Keratinocyte (primary cell): ENCODE measurements at places on chromosomes 12 and 14.

- no peak for DNase-seq
These were observed 70.1 kb upstream of the STRN3 start for GRCh38 chr14:31096255-31096654.

DNA sequence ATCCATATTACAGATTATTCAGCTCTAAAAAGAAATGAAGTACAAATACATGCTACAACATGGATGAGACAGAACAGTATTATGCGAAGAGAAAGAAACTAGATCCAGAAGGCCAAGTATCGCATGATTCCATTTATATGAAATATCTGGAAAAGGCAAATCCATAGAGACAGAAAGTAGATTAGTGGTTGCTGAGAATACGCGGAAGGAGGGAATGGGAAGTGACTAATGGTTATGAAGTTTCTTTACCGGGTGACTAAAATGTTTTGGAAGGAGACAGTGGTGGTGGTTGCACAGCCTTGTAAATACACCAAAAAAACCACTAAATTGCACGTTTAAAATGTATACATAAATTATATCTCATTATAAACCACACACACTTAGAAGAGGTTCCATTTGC lies 12.5 kb downstream of the PRDM4 start:
- DNase-seq: no peak

DNA sequence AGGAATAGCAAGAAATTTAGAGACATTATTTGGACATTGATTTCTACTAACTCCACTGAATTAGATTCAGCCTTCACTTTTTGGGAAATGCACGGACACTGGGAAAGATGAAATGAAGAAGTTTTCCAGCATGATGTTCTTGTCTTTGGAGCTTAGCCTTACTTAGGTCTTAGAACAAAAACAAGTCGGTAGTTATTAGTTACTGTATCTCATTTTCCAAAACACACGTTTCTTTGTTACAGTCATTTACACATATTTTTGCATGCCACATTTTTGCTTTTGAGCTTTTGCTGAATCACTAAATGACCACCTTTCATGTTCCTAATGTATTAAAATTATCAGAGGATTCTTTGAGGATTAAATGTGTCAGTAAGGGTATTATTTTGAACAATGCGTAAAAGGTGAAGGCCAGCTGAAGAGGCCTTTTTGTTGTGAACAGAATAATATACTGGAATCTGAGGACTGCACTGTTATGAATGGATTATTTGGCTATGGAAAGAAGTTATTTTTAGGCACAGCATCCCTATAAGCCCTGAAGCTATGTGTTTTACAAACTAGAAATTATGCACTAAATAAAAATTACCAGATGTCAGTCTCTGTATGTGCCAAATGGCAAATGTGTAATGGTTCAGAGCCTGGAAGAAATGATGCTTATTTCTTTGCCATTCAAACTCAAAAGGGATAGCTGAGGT lies 138.2 kb downstream of the SRGAP1 start:
- DNase-seq: no peak

DNA sequence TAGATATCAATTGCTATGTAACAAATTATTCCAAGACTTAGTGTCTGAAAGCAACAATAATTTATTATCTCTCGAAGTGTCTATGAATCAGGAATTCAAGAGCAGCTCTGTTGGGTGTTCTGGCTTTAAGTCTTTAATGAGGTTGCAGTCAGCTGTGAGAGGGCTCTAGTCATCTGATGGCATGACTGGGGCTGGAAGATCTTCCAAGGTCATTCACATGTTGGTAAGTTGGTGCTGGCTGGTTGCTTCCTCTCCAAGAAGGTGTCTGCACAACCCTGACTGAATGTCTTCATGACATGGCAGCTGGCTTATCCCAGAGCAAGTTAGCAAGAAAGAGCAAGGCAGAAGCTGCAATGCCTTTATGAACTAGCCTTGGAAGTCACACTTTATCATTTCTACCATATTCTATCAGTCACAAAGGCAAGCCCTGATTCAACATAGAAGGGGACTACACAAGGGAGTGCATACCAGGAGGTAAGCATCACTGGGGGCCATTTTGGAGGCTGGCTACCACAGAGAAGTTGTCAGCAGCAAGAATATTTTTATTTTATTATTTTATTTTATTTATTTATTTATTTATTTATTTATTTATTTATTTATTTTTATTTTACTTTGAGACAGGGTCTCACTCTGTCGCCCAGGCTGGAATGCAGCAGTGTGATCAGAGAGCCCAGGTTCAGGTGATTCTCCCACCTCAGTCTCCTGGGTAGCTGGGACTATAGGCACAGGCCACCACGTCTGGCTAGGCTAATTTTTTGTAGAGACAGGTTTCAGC lies 7.6 kb upstream of the SLC38A2 start:
- DNase-seq: no peak

- DNase-seq: peak; percentile 57
These were observed 11.3 kb downstream of the TSFM start for GRCh38 chr12:57793920-57794319.

GRCh38 chr14:51014625-51015024 lies 70.3 kb upstream of the PYGL start:
- DNase-seq: no peak

DNA sequence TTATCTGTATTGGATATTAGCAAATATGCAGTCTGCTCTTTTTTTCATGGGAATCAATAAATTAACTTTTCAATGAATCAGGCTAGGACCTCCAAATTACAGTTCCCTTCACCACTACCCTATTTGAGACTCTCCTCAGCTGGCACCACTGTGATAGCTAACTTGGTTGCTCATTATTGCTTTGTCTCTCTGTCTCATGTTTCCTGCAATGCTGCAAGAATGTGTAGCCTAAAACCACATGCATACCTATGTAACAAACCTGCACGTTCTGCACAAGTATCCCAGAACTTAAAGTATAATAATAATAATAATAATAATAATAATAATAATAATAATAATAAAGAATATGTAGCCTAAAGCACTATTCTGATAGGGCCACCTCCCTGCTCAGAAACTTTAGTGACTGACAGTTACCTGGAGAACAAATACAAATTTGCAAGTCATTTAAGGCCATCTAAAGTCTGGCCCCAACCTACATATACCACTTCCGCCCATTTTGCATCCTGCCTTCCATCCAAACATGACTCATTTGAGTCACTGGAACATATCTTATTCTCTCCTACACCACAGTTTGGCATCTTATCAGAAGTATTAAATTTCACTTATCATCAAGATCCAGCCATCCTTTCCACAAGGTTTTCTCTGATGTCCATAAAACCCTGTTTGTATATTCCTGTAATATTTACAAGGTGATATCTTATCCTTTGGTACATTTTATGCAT lies 215.1 kb downstream of the LRRK2 start:
- no peak for DNase-seq

DNA sequence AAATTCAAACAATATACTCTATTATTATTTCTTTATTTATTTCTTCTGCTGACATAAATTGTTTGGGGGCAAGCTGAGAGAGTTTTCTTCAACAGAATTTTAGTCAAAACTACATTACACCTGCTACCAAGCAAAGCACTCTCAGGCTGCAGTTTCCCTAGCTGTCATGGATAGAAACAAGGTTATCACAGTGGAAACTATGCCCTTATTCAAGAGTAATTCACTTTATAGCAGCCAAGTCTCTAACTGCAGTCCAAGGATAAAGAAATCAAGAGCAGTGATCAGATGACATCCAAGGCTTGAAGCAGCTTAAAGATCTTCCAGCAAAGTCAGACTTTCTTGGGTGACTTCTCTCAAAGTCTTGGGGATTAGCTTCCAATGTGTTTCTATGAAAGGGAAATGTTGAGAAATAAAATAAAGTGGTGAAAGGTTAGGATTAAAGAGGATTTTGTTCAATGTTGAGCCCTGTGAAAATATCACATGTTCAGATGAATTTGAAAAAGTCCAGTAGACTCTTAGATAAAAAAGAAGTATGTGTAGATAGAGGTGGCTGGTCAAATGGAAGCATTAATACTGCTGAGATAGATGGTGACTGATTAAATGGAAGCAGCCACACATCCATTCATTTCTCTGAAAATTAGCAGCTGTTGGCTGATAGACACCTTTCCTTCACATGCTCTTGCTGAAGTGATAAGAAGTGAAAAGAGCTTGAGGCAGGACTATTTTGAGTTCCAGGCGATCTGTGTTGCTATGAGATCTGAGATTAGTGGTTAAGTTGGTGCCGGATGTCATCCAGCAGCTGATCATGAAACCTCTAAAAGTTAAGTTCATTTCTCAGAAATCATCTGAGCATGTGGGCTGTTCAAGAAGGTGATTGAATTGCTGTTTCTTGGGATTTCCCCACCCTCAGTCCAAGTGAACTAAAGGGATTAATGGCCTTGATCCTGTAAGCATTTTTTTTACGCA lies 257.8 kb upstream of the BTG1 start:
- DNase-seq: no peak

DNA sequence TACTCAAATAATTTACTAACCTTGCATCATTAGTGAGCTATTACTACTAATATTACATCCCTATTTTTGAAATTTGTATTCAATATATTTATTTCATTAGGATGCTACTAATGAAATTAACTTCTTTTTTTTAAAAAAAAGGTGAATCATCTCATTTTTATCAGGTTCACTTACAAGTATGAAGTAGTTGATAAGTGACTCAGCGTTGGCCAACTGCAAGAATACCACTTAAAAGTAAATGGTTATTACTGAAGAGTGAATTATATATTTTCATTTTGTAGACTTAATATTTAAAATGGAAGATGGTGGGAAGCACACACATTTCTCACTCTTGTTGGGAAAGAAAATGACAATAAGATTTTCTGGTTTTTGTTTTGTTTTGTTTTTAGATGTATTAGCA lies 19.6 kb downstream of the OR4N2 start:
- DNase-seq: no peak

DNA sequence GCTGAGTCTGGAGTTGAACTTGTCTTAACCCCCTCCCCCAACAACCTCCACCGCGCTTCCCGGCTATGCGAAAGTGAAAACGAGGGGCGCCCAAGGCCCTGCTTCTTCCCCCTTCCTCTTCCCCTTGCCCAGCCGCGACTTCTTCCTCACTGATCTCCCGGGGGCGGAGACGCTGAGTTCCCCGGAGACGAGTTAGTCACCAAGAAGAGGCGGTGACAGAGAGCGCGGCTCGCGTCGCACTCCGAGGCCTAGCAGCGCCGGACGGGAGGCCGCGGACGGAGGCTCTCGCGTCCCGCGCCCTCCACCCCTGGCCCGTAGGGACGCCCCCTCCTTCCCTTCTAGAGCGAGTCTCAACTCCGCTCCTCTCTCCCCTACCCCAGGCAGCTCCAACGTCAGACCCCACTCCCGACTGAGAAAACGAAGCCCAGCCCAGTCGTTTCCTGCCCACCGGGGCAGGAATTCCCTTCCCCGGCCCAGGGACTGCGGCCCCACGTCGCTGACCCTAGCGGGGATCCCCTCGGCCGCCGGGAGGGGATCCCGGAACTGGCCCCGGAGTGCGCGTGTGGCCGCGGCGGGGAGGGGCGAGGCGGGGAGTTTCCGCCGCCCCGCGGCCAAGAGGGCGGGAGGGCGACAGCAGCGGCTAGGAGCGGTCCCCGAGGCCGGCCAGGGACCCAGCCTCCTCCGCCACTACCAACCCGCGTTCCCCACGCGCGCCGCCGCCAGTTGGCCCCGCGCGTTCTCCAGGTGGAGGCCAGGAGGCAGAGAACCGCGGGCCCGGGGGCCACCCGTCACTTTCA lies 1.4 kb downstream of the BAZ1A start:
- DNase-seq: no peak

- DNase-seq: no peak
These were observed 98.3 kb downstream of the LRRC74A start for GRCh38 chr14:76924371-76925096.

DNA sequence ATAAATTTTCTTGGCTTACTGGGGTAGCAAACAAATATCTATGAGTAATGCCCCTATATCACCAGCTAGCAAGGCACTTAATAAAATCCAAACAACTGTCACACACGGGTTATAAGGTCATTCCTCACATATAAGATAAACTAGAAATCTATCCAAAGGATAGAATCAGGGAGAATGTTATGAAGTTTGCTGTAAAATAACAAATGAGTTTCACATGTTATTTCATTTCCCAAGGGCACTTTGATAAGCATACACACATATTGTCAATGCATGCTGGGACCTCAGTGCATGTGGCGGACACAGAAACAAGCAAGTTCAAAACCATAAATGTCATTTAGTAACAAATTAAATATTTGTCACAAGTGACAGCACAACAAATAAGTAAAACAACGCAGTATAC lies 429.4 kb downstream of the GXYLT1 start:
- no peak for DNase-seq

- DNase-seq: no peak
These were observed 752 bp downstream of the DACT1 start for GRCh38 chr14:58638231-58639197.
